CD4-positive, alpha-beta T cell treated with Interleukin-4 for 1 hour (primary cell): ENCODE measurements at places on chromosomes 5 and 9.

DNA sequence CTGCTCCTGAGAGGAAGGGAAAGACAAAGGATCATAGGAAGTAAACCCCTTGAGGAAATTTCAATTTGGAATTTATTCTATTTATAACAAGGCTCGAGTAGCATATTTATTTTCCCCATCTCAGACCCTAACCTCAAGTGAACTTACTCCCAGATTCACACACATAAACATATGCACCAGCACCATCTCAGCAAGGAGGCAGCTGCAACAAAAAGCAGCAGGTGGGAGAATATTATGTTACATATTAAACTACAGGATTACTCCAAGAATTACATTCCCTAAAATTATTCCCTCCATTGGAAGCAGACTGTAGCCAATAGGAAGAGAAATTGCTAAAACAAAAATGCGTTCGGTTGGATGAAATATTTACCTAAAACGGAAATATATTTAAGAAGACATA lies 108.4 kb upstream of the PRSS3 start:
- no peak for DNase-seq

DNA sequence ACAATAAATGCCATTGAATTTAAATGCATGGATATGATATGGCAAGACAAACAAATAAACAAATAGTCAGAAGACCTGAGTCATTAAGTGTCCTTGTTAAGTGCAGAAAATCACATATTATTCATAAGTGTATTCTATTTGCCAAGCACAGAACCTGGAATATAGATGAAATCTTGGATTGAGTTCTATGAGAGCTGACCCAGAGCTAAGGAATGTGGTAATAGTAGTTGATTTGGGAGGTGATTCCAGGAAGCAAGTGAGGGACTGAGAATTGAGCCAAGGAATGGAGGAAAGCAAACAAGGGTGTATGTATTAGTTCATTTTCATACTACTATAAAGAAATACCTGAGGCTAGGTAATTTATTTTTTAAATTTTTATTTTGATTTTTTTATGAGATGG lies 208.9 kb downstream of the TRIM32 start:
- DNase-seq = no peak

DNA sequence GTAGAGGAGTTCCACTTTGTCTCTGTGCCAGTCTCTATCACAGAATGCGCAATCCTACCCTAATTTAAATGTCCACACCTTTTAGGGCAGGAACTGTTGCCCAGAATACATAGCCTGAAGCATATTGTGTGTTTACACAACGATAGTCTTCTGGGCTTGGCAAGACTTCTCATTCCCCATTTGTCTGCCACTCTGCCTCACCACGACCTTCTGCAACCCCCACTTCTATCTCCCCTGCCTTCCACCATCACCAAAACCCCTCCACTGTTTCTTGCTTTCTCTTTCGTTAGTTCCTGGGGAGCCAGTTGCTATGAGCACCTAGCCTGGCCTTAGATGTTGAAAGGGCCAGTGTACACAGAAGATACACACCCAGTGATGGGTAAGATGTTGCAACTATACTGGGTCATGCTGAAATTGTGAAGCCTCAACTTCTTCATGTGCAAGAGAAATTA lies 883 bp upstream of the RNF145 start:
- DNase-seq = peak; percentile 13

DNA sequence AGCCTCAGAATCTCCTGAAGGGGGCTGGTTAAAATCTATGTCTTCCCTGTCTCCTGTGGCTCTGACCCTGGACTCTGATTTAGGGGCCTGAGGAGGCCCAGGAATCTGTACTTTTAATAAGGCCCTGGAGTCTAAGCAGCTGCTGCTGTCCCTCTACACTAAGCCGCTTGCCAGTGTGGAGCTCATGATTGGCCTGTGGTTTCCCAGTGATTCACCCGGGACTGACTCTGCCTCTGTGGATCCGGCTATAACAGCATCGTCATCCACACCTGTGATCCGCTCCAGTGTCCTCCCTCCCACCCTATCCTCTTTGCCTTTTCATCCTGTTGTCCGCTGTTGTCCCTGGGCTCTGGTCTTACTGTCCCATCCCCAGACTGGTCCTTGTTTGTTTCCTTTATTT lies 3.7 kb downstream of the SLC31A2 start:
- peak; percentile 38 for DNase-seq
